ENCODE measurements at places on chromosomes 16 and 17.

DNA sequence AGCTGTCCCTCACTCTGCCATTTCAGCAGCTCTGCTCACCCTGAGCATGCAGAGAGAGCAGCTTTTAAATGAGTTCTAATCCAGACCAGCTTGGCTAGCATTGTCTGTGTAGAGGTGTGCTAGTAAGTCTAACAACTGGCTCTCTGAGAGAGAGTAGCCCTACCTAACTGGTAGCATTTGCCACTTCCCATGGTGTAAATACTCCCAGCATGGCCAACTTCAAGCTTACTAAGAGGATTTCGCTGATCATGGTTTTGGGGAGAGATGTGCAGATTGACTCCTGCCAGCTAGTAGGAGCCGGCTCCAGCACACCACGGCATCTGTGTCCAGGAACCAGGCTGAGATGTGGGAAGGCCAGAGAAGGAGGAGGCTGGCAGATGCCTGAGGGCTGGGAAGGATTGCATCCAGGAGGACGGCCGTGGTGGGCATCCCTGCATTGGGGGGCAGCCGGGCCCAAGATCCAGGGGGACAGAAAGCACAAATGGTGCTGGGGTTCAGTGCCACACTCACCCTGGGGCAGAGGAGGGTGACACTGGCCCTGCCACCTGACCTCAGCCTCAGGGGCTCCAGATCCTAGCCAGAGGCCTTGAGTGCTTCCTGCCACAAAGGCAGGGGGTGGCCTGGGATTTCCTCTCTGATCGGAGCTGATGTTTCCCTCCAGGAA, 394.9 kb upstream of the TNRC6C start:
- no peak for DNase-seq

- DNase-seq, result no peak
Observed at GRCh38 chr17:80133626-80133970, 13.3 kb downstream of the EIF4A3 start.

GRCh38 chr16:10296956-10297340, 88.9 kb upstream of the ATF7IP2 start:
- DNase-seq, result no peak

DNA sequence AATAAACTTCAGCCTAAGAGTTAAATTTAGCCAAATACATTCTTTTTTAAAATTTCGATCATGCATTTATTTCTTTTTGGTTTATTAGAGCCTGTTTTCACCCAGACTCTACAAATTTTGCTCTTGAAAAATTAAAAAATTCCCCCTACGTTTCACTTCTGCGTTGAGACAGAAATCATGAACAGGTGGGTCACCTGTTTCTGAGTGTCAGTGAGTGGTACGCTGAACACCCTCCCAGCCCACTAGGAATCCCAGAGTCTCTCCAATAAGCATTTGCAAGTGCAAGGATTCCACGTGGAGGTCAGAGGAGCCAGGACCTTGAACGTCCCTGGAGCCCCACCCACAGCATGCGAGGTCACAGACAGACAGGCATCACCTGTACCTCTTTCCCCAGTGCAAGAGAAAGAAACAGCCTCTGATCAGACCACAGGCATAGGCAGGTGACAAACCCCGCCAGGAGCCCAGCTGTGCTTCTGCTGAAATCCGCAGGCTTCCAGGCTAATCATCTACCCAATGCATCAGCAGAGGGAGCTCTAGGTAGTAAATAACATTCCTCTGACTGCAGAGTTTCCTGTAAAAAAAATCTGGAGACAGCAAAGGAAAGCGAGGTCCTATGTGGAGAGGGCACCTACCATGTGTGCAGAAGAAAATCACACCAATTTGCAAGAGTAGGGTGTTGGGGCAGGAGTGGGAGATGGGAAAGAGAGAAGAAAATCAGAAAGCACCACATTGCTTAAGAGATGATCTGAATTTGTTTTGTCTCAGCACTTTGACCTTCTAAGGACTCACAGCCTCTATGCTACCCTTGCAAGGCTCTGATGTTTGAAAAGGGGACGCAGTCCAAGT, 5.9 kb upstream of the XYLT1 start:
- DNase-seq, result peak; percentile 40

DNA sequence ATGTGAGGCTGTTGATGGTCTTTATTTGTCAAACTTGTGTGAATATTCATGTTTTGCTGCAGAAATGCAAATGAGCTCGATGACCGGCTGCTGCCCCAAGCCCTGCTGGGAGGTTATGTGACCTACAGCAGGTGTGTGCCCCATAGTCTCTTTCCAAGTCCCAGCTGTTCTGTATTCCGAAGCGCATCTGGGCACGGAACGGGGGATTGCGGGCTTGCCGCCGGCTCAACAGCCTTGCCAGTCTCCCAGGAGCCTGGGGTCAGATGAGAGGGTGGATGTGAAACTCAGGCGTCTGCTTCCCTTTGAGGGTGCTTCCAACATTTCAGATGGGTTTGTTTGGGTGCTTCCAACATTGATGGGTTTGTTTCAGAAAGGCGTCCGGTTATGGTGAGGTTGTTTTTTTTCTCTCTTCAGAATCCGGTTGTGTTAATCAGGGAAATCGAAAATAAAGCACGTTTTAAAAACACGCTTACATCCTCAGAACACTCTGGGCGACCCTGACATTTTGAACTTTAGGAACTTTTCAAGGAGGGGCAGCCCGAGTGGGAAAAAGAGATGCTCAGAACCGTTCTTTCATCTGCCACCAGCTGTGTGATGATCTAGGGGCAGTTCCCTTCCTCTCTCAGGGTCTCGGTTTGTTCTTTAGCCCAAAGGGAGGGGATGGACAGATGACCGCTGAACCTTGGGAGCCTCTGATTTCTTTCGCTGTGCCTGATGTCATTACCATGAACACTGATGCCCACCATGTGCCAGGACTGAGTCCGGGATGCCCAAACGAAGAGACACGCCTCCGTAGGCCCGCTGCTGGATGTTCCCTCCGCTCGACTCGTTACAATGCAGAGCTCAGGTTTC, 47.8 kb upstream of the AMZ2 start:
- DNase-seq, result no peak

DNA sequence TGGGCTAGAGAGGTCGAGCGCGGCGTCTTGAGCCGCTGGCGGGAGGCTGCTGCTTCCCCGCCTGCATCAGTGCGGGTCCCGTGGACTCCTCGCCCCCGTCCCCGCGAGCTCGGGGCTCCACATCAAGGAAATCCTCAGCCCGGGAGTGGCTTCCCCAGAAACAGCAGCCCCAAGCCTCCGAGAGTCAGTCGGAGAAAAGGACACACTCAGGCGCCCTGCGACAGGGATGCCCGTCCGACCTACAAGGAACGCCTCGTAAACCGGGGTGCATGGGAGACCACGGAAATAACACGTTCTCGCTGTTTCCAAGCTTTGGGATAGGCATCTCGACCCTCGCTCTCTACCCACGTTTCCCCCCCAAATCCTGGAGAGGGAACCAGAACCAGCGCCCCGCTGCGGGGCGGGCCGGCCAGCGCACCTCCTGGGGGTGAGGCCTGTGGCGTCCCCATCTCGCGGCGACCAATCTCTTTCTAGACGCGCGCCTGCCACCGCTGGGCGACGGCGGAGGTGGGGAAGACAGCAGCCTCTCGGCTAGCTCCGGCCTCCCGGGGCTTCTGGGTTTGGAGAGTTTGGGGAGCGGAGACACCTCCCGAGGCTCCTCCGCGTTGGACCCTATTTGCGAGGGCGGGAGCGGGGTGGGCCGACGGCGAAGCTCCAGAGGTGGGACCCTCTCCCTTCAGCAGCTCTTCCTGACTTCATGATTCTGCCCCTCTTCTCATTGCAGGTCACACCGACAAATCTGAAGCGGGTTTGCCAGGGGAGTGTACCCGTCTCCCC, 759 bp upstream of the TP53I13 start:
- peak; percentile 71 for DNase-seq

GRCh38 chr17:81891303-81891552, 158 bp downstream of the ALYREF start:
- no peak for DNase-seq

GRCh38 chr17:73325527-73325842, 13.7 kb upstream of the CDC42EP4 start:
- no peak for DNase-seq

DNA sequence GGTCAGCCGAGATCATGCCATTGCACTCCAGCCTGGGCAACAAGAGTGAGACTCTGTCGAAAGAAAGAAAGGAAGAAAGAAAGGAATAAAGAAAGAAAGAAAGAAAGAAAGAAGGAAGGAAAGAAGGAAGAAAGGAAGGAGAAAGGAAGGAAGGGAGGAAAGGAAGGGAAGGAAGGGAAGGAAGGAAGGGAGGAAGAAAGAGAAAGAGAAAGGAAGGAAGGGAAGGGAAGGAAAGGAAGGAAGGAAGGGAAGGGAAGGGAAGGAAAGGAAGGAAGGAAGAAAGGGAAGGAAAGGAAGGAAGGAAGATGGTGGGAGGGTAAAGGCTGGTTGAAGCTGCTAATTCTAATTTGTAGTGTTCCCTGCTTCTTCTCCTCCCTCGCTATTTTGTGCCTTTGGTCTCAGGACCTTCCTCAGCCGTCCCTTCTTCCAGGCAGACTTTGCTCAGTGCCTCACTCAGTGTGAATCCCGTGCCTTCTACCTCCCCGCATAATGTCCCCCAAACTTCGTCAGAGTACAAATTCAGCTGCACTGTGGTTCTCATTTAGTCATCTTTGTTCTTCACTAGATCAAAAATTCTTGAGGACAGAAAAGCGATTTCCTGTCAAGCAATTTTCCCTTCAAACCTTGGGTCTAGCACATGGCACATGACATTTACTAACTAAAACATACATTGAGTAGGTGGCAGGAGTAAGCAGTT, 31.1 kb upstream of the PAFAH1B1 start:
- no peak for DNase-seq

GRCh38 chr16:14448879-14449278, 181.2 kb downstream of the PARN start:
- DNase-seq, result no peak

- no peak for DNase-seq
Observed at GRCh38 chr16:51113236-51114125, 37.6 kb downstream of the SALL1 start.

DNA sequence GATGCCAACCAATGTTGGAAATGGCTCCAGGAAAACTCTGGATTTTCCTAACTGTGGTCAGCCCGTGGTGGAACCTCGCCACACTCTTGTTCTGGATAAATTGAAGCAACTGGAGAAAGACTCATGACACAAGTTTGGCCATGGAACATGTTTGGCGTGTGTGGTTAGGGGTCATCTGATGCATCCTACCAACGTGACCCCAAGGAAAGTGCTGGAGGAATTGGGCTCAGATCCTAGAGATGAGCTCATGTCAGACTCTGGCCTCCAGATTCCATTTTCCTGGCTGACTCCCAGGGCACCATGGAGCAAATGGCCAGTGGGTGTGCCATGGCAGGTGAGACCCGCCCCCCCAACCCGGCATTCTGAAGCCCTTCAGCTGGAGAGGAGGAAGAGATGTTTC, 58.5 kb downstream of the CACNG5 start:
- no peak for DNase-seq

DNA sequence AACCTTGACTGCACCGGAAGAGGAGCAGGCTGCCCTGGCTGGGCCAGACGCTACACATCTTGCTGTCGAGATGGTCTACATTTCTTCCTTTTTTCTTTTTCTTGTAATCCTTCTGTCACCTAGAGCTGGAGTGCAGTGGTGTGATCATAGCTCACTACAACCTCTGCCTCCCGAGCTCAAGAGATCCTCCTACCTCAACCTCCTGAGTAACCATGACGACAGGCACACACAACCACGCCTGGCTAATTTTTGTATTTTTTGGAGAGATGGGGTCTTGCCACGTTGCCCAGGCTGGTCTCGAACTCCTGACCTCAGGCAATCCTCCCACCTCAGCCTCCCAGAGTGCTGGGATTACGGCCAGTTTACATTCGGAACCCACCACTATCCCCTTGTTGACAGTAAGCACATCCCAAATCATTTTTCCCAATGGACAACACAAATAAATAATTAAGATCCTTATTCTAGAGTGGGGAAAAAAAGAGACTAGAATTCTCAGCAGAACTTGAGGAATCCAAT, 79.0 kb downstream of the ANKRD11 start:
- DNase-seq, result no peak

- DNase-seq, result no peak
Observed at GRCh38 chr17:78240839-78241238, 9.4 kb downstream of the TMEM235 start.

DNA sequence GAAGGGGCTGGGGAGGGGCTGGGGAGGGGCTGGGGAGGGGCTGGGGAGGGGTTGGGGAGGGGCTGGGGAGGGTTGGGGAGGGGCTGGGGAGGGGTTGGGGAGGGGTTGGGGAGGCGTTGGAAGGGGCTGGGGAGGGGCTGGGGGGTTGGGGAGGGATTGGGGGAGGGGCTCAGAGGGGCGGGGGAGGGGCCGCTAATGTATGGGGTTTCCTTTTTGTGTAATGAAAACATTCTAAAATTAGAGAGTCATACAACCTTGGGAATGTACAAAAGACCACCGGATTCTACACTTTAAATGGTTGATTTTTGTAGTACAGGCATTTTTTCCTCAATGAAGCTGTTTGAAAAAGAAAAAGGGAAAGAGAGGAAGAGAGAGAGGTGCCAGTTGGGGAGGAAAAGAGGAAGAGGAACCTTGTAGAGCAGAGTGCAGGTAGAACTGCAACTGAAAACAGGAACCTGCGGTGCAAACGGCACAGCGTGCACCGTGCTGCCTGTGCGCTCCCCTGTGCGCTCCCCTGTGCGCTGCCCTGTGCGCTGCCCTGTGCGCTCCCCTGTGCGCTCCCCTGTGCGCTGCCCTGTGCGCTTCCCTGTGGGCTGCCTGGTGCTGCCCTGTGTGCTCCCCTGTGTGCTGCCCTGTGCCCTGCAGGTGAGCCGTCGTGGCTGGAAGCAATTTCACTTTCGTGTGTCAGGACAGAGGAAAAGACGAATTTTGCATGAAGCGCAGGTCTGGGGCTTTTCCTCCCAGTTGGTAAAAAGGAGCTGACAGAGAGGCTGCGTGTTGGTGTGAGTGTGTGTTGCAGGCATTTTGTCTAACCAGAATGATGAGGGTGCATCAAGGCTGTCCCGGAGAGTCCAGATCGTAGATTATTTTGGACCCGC, 40.8 kb downstream of the METRNL start:
- no peak for DNase-seq

DNA sequence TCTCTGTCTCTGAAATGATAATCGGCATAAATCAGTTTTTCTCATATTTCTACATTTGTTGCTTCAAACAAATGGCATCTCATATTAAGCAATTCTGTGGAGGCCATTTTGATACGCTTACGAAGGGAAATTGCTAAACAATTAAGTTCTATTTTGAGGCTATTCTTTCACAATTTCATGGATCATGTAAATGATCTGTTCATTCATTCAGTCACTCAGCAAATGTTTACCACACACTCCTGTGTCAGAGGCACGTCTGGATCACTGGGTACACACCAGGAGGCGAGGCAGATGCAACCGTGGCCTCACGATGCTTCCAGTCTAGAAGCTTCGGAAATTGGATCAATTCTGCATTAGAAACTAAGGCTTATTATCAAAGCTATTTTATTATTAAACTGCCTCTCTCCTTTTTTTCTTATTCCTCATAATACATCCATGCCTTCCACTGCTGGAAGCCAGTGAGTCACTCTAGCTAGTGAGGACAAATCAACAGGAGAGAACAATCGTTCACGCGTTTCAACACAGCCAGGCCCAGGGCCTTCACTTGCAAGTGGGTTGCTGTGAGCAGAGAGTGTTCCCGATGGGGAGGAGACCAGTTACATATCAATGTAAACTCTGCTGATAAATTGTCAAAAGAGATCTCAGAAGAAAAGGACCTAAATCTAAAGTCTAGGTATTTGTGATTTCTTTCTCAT, 11.3 kb upstream of the SLC39A11 start:
- DNase-seq, result no peak
